ENCODE measurements at places on chromosomes 2 and 18. TPM values are rescaled to one million over a fixed set of nuclear protein-coding genes. Genes with fewer than 3 reads are reported as not detected.

RTTN gene
- total RNA-seq: 10.8 TPM

KCNK3 gene
- 26.8 TPM for total RNA-seq

CHN1 gene
- total RNA-seq: 16.8 TPM

SERPINB11 gene
- 0.77 TPM for total RNA-seq

DNA sequence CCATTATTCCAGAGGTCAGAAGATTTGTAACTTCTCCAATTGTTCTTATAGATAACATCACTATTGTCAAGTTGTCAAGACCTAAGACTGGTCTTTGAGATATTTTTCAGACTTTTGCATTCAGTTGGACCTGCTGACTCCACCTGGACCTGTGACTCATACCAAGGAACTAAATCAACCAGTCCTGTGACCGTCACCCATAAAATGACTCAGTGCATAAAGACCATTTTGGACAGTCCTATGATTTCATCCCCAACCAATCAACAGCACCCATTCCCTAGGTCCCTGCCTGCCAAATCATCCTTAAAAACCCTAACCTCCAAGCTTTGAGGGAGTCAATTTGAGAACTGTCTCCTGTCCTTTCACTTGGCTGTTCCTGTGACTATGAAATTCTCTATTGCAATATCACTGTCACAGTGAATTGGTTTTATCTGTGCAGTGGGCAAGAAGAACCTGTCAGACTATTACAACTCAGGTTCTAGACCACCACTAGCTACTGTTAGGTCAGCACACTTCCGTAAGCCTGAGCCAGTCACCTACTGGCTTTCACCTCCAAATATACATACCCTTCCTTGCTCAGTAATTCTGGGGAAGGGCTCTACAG lies 17.1 kb downstream of the DPP4 start:
- H3K27ac ChIP-seq: no peak overlapping the region
- peaks cover 6% of the 10 kb centered on the region for H3K4me1 ChIP-seq
- no peaks in the 10 kb centered on the region for H3K27me3 ChIP-seq
- DNase-seq: no peak

DNA sequence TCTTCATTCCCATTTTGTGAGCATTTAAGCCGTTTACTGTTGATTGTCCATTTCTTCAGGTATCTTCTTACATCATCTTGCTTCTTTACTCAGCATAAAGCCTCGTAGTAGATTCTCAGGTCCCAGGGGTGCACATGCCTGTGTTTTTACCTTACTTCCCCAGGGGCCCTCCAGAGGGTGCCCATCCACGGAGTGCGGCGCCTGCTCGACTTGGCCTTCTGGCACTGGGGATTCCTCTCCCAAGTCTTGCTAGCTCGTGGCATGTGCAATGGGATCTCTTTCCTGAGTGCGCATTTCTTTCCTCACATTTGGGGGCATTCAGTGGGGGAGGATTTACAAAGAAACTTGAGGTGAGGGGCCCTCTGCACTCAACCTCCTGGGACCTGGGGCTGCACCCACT lies 148.1 kb downstream of the AGAP1 start:
- no peaks in the 10 kb centered on the region for H3K27me3 ChIP-seq
- H3K4me3 ChIP-seq: no peak overlapping the region
- H3K27ac ChIP-seq: no peak overlapping the region
- H3K36me3 ChIP-seq: no peaks in the 10 kb centered on the region
- DNase-seq: no peak
- peaks cover 44% of the 10 kb centered on the region for H3K4me1 ChIP-seq

- DNase-seq: no peak
- no peaks in the 10 kb centered on the region for H3K36me3 ChIP-seq
- H3K4me1 ChIP-seq: no peaks in the 10 kb centered on the region
- no peak overlapping the region for H3K4me3 ChIP-seq
- H3K27ac ChIP-seq: no peak overlapping the region
Measured at GRCh38 chr2:31429759-31430438, 15.4 kb upstream of the XDH start.

DNA sequence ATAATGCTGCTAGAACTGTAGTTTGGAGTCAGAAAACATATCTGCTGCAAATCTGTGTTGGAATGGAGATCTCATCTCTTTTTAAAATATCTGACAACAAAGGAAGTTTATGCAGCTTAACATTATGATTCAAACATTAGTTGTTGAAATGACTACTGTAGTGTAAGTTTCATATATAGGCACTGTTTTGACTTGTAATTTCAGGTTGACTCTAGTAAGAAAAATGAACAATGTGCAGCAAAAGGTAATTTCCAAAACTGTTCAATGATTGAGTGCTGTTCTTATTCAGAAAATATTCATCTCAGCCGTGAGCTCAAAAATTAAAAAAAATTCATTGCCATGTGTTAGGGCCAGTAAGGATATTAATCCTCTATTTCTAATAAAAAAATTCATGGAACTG lies 48.5 kb downstream of the CCDC138 start:
- DNase-seq: no peak
- H3K4me1 ChIP-seq: no peaks in the 10 kb centered on the region
- no peaks in the 10 kb centered on the region for H3K36me3 ChIP-seq
- no peak overlapping the region for H3K27ac ChIP-seq
- no peaks in the 10 kb centered on the region for H3K27me3 ChIP-seq

DNA sequence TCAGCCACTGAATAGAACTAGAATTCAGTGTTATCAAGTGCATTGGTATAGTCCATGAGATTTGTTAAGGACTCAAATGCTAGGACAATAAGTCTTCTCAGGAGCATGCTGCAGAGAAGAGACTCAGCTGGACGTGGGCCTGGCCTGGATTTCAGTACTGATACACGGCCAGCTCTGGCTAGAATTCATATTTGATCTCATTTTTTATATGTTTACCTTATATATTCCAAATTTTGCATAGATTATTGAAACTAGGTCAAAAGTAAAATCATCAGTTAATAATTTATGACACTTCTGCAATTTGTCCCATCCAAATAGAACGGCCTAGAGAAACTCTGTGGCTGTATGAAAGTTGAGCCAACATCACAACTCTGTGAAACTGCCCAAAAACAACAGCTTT lies 262.0 kb downstream of the DLGAP1 start:
- no peak overlapping the region for H3K27ac ChIP-seq
- H3K4me1 ChIP-seq: no peaks in the 10 kb centered on the region
- H3K36me3 ChIP-seq: no peaks in the 10 kb centered on the region
- no peak overlapping the region for H3K4me3 ChIP-seq

DNA sequence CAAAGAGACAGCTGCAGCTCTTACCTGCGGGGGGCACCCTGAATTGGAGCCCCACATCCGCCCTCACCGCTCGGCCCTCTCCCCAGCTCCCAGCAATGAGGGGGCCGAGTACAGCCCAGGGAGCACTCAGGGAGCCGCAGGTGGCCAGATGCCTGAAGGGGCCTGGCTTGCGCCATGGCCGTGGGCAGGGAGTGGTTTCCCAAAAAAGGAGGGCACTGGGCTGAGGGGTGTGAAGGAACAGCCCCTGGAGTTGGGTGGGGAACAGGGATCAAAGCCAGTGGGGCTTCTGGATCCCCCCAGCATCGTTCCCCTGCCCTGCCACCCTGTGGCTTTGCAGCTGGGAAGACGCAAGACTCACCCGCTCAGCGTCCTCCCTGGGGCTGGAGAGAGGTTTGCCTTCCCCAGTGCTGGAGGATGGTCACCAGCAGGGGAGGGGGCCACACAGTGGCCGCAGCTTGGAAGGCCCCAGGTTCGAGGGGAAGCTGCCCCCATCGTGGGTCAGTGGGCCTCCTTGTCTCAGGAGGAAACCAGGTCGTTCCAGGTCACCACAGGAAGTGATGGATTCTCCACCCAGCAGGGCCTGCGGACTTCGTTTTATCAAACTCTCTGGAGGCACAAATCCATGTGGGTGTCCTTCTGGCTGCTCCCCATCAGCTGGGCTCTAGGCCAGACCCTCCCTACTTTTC lies 68.2 kb upstream of the HPCAL1 start:
- H3K27me3 ChIP-seq: no peaks in the 10 kb centered on the region
- H3K36me3 ChIP-seq: no peaks in the 10 kb centered on the region
- DNase-seq: peak; percentile 31
- H3K4me3 ChIP-seq: no peak overlapping the region
- peaks cover 16% of the 10 kb centered on the region for H3K4me1 ChIP-seq

DNA sequence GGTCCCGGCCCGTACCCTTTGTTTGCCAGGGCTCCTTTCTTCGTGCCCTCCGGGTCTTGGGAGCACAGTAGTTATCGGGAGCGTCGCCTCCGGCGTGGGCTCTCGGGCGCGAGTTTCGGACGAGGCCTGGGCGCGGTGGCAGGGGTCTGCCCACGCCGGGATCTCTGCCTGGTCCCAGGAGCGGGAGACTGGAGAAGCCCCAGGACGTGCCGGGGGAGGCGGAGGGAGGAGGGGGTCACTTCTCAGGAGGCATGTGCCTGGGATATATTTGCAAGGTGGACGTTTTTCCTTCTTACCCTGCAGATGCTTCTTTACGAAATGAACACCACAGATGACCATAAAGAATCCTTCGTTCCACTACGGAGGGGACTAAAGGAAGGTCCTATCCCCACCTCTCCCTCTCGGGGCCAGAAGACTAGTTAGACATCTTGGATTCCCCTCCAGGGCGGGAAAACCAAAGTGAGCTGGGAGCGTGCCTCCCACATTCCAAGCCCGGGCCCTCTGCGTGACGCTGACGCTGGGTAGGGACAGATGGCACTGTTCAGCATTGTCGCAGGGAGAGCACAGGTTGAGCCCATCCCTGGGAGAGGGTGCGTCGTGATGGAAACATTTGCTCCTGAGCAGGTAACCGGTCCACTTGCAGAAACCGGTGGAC lies 483 bp upstream of the FHL2 start:
- H3K27ac ChIP-seq: peak overlapping the region; percentile 69
- peak overlapping the region; percentile 57 for H3K4me3 ChIP-seq
- H3K4me1 ChIP-seq: peaks cover 4% of the 10 kb centered on the region

Data from lower lobe of right lung (tissue), 2 donors.